ENCODE measurements at places on chromosomes 1 and 21.

GRCh38 chr1:162970021-162970420 is 99.1 kb upstream of the RGS4 start:
- DNase-seq: no peak

DNA sequence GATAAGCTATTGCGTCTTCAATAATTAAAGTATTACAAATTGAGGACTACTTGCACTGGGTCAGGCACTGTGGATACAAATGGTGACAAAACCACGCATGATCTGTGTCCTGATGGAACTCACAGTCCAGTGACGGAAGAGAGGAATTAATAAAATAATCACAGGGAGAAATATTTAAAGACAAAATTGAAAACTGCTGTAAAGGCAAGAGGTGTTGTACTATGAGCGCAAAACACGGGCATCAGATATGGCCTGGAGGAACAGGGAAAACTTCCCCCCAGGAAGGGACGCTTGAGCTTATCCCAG is 16.6 kb upstream of the SLAMF6 start:
- DNase-seq: no peak

GRCh38 chr1:111878091-111878490 is 111.4 kb downstream of the KCND3 start:
- no peak for DNase-seq

- DNase-seq: no peak
Measured at GRCh38 chr1:94702442-94702815, 117.7 kb upstream of the SLC44A3 start.

DNA sequence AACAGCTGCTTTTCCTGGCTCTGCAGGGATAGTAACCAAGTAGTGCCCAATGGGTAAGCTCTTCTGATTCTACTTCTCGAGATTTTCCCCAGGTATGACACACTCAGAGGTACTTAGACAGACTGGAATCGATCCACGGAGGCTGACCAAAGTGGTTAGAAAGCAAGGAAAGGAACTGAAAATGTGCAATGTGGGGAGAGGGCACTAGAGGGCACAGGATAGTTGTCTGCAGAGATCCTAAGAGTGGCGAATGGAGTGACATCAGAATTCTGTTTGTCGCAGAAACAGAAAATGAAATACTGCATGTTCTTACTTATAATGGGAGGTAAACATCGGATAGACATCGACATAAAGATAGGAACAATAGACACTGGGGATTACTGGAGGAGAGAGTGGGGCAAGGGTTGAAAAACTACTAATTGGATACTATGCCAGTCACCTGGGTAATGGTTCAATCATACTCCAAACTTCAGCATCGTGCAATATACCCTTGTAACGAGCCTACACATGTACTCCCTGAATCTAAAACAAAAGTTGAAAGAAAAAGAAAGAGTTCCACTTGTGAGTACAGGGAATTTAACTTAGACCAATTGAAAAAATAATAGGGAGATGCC is 23.3 kb downstream of the CYP2J2 start:
- DNase-seq: no peak

- DNase-seq: no peak
Measured at GRCh38 chr1:110708974-110709440, 34.3 kb upstream of the KCNA3 start.

DNA sequence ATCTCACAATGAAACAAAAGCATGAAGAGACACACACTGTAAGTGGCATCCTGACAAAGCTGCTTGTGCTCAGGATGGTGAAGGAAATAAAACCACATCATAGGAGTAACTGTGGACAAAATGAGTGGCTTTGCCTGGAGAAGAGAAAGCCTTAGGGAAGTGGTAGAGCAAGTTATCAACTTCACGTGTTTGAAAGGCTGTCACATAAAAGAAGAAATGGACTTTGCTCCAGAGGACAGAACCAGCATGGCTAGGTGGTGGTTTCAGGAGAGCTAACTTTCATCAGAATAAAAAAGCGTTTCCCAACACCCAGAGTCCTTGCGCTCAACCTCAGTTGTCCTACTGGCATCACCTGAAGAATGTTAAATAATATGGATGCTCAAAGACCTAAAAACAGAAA is 139.9 kb downstream of the SETD4 start:
- no peak for DNase-seq

- no peak for DNase-seq
Measured at GRCh38 chr1:226710501-226710900, 28.6 kb downstream of the ITPKB start.

- no peak for DNase-seq
Measured at GRCh38 chr1:85132078-85132720, 68.6 kb downstream of the SYDE2 start.

DNA sequence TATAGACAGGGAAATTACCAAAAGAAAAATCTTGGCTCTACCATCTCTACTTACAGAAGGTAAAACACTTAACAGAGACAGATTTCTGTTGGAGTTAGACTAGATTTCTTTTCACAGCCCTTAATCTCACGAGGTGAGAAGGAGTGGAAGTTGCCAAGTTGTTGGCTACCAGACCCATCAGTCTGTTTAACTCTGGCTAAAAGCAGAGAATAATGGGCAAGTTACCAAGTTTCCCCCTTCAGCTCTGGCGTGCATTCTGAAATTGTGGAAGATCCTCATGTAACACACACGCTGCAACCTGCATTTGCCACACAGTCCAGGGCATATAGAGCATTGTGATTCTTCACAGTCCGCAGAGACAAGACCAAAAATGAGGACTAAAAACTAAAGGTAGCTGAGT is 49.3 kb downstream of the STX6 start:
- no peak for DNase-seq

DNA sequence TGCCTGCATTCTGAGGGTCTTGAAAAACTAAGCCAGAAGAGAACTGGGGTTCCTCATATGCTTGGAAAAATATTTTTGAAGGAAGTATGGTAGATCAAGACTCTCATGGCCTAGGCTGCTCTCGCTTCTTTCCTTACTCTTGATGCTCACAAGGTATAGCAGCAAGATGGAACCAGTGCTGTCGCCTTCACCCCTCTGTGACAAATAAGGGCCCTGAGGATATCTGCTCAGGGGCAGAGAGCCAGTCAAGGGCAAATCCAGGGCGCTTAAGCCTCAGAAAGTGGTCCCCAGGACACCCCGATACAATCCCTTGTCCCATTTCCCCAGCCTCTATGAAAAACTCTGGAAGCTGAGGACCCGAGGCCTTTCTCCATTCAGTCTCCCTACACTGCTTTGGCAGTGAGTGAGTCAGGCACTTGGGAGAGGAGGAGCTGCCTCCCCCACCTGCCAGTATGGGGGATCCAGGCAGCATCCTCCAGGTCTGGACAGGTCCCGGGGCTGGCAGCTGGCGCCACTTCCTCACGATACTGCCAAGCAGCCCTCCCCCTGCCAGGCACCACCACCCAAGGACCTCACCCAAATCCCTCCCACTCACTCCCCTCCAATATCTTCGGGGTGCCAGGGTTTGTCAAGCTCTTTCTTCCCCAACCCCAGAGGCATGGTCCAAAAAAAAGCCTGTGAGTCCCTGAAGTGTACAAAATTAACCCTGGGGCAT is 1.3 kb downstream of the IGSF9 start:
- no peak for DNase-seq

DNA sequence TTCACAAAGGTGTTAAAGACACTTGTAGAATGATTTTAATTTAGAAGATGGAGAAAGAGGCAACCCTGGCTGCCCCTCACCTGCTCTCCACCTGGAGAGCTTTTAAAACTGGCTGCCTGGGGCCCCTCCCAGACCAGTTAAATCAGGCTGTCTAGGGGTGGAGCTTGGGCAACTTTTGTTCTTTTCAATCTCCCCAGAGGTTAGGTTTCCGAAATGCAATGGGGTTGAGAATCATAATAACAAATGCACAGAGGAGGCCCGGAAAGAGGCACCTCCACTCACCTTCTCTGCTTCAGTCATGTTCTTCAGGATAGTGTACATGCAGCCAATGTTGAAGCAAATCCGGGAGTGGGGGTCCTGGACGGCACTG is 400 bp downstream of the NCF2 start:
- no peak for DNase-seq
